ENCODE measurements at places on chromosomes 3 and 15.

GRCh38 chr15:71167445-71168165 lies 52.3 kb downstream of the THSD4 start:
- DNase-seq: no peak

DNA sequence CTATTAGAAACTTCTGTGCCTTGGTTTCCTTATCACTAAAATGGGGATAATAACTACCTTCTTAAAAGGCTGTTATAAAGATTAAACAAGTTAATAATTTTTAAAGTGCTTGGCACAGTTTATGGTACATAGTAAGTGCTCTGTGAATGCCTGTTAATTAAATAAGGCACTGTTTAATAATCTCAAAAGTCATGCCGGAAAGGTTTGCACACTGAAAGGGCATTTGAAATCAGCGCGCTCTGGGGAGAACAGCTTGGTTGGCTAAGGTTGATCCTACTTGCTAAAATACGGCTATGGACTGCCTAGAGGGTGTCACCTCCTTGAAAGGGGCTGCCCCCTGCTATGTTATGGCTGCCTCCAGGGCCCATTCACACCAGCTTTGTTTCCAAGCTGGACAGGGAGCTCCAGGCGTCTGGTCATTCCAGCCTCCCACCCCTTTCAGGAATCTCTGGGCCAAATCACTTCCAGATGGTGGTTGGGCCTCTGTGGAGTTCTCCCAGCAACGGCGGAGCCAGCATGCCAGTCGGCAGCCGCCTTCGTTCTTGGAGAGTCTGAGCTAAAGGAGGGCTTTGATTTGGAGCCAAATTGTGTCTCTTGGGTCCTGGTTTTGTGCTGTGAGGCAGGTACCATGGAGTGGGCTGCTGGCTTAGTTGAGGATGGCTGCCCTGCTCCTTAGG lies 5.9 kb downstream of the FLNB start:
- DNase-seq: no peak

- no peak for DNase-seq
Measured at GRCh38 chr3:20001932-20002331, 10.1 kb downstream of the PP2D1 start.

DNA sequence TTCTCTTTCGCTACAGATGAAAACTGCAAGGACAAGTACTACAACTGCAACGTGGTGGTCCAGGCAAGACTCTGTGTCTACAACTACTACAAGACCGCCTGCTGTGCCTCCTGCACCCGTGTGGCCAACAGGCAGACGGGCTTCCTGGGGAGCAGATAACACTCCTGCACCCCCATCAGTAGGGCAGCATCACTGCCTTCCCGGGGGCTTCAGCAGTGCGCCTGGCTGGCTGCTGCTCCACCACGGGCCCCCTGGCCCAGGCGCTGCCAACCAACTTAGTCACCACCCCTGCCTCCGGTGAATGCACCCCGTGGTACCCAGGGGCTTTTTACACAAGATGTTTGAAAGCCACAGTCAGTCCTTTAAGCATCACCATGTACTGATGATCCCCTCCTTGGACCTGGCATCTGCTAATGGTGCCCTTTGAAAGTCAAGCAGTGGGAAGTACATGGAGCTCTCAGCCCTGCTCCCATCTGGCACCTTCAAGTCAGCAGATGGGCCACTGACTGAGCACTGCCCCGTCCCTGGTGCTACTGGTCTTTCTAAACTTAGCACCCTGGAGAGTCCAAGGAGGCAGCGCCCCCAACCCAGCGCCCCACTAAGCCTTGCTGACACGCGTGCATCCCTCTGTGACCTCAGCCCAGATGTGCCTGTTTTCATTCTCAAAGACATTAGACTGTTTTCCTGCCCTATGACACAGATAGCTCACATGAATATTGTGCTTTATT lies 33.0 kb upstream of the NR2E3 start:
- no peak for DNase-seq

- DNase-seq: no peak
Measured at GRCh38 chr3:126355251-126355650, 2.0 kb downstream of the KLF15 start.

DNA sequence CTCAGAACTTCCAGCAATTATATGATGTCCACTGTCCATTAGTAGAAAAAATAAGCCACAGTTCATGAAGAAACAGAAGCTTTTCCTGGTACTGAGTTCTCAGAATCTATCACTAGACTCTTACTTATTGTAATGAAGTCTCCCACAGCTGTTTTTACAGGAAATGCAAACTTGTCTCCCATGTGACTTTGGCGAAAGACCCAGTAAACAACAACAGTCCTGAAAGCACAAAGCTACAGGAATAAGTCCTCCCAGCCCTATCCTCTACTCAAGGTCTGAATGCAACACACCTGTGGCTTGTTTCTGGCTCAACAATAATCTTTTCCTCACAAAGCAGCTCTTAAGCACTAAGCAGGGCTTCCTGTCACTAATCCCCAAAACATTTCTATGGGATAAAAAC lies 55.9 kb downstream of the EOMES start:
- no peak for DNase-seq

DNA sequence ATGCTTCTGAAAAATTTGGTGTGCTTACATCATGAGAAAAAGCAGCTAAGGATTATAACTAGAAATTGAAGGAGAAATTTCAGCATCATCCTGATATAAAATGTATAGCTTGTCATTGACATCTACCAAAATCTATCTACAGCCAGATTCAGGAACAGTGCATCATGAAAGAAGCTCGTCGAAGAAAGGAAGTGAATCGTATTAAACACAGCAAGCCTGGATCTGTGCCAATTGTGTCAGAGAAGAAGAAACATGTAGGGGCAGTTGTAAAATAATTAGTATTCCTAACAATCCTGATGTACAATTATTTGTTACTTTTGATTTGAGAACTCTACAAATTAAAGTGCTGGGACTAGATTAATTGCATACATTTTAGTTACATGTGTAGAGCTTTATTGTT lies 37.2 kb downstream of the AP4E1 start:
- DNase-seq: no peak

All from DMS153 (cell line).